ENCODE measurements at places on chromosomes 2 and 18.

GRCh38 chr18:13175266-13175665 is 43.3 kb upstream of the LDLRAD4 start:
- no peak for DNase-seq

GRCh38 chr2:169493360-169493759 is 14.1 kb downstream of the BBS5 start:
- no peak for DNase-seq

GRCh38 chr18:58095222-58095621 is 51.2 kb downstream of the NEDD4L start:
- DNase-seq, result no peak

GRCh38 chr2:44566059-44566458 is 204.3 kb downstream of the CAMKMT start:
- no peak for DNase-seq

DNA sequence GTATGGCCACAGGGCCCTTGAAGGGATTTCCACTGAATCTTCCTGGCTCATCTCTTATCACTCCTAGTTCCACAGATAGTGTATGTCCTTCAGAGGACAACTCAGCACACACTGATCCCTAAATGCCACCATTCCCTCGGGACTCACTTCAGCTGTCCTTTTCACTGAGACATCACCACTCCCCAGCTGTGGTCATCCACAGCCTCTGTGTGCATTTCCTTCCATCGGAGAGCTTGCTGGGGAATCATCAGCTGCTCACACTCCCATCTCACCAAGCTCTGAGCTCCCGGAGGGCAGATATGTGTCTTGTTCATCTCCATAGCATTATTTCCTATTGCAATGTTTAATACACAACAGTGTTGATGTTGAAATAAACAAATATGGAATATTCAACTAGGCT is 759.5 kb downstream of the RNF144A start:
- DNase-seq, result no peak

DNA sequence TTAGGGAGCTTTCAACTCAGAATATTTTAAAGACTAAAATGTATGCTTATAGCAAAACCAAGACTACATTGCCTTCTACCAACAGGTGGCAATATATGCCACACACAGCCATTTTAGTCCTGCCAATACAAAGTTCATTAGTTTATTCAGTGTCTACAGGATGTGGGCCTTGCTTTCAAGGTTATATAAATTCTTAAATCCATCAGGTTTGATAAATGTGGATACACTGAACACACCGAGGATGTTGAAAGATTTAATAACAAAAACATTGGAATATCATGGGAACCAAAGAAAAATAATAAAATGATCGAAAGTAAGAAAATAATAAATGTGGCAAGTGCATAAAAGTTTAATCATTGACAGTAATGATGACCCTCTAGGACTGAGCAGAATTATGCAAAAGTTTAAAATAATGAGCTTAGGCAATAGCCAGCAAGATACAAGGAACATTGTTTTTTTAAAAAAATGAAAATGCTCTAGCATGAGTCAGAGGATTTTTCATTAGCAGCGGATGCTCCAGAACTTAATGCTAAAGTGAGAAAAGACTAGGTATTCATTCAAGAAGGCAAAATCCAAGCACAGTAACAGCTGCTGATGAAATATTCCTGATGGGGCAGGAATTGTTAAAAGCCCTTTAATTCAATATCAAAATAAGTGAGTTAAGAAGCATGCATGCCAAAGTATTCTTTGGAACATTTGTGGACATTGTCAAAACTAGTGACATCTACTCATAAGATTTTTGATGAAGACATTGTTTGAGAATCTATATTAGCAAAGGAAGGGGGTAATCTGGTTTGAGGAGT is 14.2 kb downstream of the SCN9A start:
- DNase-seq, result peak; percentile 29

DNA sequence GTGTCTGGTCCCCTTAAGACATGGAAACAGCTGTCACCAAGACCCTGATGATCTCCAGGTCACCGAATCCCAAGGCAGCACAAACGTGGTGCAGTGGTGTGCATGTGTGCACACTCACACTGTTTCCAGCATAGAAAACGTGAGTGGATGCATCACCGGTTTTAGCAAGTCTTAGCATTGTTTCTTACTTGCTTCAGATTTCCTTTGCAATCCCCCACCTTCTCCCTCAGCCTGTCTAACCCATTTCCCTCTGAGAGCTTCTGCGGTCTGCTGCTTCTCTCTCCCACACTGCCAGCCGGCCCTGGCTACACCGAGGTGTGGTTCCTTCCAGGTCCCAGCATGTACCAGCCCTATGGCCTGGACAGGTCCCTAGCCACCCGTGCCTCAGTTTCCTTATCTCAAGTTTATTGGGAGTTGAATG is 343.4 kb upstream of the HS6ST1 start:
- DNase-seq, result no peak

DNA sequence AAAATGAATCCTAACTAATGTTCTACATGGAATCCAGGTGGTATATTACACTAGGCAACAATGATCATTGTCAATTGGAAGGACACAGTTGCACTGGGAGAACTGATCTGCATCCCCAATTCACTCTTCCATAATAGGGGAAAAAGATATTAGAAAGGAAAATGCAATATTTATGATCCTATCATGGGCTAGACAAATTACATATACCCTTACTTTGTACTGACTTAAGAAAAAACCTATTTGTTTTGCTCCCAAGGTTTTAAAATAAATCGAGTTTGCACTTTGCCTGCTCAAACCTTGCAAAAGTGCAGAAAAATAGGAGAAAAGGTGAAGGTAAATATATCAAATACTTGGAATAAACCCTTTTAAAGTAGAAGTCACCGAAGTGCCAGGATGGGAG is 11.0 kb upstream of the PAX3 start:
- no peak for DNase-seq

GRCh38 chr2:37501113-37501512 is 156.7 kb downstream of the QPCT start:
- no peak for DNase-seq

GRCh38 chr2:24621779-24622538 is 130.9 kb downstream of the NCOA1 start:
- no peak for DNase-seq

GRCh38 chr18:62751977-62752376 is 36.6 kb downstream of the PHLPP1 start:
- no peak for DNase-seq
